EH (cell line): ENCODE measurements at places on chromosomes 2 and 18.

DNA sequence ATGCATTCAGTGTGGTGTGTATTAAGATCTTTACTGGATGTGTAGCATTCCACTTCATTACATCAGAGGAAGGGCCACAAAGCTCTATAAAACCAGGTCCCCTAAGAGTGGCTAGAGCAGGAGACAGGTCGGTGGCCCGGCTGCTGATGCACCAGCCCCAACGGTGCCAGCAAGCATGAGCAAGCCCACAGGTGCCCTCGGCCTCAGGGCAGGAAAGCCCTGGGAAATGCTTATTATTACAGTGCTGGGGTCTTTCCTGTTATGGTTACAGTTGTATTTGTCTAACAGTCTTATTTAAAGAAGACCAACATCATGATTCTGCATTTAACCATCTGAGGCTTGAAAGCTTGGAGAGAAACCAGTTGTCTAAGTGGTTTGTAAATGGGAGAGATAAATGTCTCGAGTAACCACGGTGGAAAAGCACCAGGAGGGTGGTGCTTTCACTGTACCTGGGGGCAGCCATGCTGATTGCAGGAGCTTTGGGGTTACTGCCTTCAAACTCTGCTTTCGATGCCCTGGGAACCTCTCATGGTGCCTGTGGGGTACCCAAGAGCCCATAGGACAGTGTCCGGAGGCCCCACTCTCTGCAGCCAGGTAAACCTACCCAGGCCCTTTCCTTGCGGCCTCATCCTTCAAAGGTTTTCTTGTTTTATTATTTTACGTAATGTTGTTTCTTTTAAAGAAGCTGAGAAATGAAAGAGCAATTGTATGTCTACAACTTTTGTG lies 133.1 kb downstream of the SH3RF3 start:
- DNase-seq = no peak

DNA sequence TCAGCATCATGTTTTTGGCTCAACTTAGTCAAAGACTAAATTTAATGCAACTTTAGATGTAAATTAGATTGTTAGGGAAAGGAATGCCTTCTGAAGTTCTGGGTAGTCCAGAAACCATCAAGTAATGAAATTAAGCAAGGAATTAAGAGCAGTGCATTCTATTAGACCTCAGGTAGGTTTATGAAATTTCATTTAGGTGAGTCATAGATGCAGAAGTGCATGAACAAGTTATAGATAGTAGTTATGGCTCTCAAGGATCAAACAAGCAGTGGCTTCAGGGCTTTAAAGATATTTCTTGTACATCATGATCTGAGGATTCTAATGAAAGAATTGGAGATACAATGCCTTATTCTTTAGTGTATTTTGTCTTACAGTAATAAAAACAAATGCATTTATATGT lies 25.4 kb upstream of the SPOPL start:
- DNase-seq = no peak

DNA sequence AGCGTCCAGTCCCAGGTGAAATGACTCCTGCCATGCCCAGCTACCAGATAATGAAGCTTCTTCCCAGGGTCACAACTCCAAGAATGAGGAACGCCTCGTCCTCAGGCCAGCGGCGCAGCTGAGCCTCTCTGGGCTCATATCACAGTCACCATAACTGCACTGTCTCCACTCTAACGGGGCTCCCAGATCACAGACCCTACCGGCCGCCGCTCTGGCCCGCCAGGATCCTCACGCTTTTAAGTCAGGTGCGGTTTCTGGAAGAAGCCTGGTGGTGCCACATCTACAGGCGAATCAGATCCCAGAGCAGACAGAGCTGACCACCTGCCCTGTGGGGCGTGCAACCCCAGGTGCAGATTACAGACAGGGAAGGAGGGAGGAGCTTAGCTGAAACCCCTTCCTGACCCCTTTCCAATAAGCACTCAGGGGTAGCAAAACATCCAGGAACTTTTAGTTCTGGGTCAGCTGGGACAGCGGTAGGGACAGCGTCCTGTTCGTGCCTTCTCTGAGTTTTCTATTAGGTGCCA lies 3.7 kb upstream of the ACKR3 start:
- DNase-seq = no peak

DNA sequence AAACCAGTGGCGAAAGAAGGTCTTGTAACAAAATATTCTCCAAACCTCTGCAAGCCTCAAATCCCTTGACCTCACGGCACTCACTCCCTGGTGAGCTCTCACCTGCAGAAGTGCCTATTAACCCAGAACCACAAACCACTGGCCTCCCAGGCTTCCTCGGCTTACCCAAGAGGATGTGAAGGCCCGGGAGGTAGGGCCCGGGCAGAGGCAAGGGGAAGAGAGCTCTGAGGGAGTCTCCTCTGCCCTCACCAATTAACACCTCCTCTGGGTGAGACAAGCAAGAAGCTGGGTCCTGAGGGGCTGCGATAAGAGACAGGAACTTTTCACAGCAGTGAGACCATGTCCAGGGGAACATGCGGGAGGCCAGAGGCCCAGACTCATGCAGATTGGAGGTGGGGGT lies 53.7 kb downstream of the EMX1 start:
- DNase-seq = no peak

- DNase-seq = peak; percentile 33
Measured at GRCh38 chr2:39947294-39948015, 168.4 kb upstream of the THUMPD2 start.

GRCh38 chr2:141062031-141062430 lies 1068.8 kb downstream of the LRP1B start:
- no peak for DNase-seq

- no peak for DNase-seq
Measured at GRCh38 chr2:39240758-39241157, 3.0 kb downstream of the CDKL4 start.

- DNase-seq = no peak
Measured at GRCh38 chr2:155980941-155981560, 351.5 kb downstream of the NR4A2 start.

- no peak for DNase-seq
Measured at GRCh38 chr18:32930695-32931301, 158.0 kb upstream of the KLHL14 start.

DNA sequence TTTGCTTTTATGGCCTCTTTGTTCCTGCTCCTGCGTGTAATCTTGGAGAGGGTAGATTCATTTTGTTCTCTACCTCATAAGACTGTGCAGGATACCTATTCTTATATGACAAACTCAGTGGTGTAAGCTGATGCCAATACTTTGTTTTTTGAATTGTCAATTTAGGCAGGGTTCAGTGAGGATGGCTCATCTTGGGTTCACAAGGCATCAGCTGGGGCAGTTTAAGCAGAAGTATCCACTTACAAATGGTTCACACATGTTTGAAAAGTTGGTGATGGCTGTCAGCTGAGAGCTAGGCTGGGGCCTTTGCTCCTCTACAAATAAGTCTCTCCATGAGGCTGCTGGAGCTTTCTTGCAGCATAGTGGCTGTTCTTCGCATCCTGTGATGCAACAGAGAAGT lies 920.6 kb upstream of the PIK3C3 start:
- DNase-seq = no peak

GRCh38 chr18:9890957-9891356 lies 5.2 kb downstream of the TXNDC2 start:
- no peak for DNase-seq

- peak; percentile 99 for DNase-seq
Measured at GRCh38 chr2:43041661-43042360, 184.6 kb downstream of the ZFP36L2 start.

DNA sequence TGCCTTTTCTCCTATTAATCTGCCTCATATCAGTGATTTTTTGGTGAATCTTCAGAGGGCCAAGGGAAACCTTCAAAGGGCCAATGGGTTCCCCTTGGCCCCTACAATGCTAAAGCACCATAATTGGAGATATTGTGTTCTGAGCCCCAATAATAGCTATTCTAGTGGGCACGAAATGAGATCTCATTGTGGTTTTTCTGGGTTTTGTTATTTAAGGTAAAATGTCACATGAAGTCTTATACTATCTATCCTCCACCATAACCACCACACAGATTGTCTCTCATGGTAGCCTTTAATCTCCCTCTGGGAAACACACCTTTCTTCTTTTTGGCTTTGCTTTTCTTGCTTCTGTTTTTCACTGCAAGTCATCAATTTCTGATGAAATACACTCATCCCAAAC lies 152.8 kb downstream of the B3GNT2 start:
- no peak for DNase-seq

GRCh38 chr2:136171223-136171622 lies 53.3 kb upstream of the CXCR4 start:
- no peak for DNase-seq

DNA sequence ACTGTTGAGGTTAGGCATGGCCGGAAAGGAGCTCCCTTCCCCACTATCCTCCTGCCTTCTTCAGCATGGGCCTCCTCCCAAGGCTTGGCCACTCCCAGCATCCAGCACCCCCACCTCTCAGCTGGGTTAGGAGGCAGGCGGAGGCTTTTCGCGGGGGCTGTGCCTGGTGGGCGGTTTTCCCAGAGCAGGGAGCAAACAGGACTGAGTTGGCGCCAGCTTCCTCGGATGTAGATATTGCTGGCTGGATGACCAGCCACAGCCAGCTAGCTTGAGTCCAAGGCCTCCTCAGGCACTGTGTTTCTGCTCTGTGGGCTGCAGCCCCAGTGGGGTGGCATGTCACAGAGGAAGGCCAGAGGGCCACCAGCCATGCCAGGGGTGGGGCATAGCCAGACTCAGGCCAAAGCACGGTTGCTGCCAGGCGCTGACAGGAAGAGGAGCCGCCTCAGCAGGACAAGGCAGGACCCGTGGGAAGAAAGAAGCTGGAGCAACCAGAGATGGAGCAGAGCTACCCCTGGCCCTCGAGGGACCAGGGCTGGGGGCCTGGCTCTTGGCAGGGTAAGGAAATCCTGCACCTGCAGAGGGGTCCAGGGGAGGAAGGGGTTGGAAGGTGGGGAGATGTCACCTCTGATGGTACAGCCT lies at the start of gene TCF23:
Gene TCF23, plus strand, starts transcription at position 204 of the 639 bp plus-strand sequence. Its CDS starts 130 bp downstream, at position 334.
- no peak for DNase-seq

DNA sequence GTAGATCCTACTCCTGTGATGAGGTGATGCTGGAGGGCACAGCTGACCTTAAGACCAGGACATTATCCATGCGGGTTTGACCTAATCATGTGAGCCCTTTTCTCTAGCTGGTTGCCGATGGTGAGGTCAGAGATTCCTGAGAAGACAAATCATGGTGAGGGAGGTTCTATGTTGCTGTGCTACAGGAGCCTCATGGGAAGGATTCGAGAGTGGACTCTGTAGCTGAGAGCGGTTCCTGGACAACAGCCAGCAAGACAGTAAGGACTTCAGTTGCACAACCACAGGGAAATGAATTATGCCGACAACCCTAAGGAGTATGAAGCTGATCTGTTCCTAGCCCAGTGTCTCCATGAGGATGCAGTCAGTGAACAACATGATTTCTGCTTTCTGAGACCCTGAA lies 80.4 kb downstream of the EPB41L3 start:
- peak; percentile 18 for DNase-seq

- DNase-seq = no peak
Measured at GRCh38 chr2:85714841-85715240, 20.7 kb downstream of the GNLY start.

GRCh38 chr2:179170901-179171300 lies 93.7 kb downstream of the SESTD1 start:
- no peak for DNase-seq

- DNase-seq = no peak
Measured at GRCh38 chr2:127567351-127567854, 31.9 kb downstream of the MYO7B start.

DNA sequence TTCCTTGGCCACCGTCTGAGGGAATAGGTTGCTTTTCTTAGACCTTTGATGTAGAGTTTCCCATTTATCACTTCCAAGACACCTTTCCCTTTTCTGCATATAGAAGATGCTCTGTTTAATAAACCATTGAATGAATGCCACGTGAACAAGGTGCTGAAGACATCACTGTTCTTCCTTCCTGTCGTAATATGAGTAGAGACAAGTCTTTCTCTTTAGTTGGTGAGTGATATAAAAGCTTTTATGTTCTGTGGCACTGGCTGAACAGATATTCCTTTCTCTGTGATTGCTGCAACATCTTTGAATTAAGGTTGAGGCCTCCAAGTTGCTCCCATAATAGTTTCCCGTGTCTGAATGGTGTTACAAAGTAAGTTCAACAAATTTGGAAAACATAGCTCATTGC lies 38.7 kb downstream of the TTC39C start:
- DNase-seq = no peak

- peak; percentile 98 for DNase-seq
Measured at GRCh38 chr2:64831134-64831976, 157.8 kb upstream of the SLC1A4 start.

- DNase-seq = peak; percentile 33
Measured at GRCh38 chr2:45904267-45904945, 252.9 kb downstream of the PRKCE start.

GRCh38 chr2:198525211-198525969 lies 721.0 kb downstream of the PLCL1 start:
- DNase-seq = peak; percentile 7

DNA sequence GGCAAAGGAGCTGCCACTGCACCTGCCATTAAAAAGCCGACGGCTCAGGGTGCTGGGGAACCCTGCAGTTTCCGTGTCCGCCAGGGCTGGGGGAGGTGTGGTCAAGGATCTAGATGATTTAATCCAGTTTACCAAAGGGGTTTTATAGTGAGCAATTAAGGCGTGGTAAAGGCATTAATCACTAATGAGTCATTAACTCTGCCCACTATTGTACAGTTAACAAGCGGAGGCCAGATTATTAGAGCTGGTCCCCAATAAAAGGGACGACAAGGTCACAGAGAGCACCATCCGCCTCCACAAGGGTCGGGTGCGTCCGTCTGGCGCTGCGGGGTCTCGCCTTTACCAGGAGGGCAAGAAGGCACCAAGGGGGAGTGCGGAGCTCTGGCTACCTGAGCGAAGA lies 9.6 kb downstream of the RAX start:
- DNase-seq = no peak

GRCh38 chr2:127648321-127648720 lies 2.4 kb downstream of the GPR17 start:
- DNase-seq = no peak

GRCh38 chr2:109006971-109007370 lies 18.0 kb upstream of the EDAR start:
- DNase-seq = no peak

DNA sequence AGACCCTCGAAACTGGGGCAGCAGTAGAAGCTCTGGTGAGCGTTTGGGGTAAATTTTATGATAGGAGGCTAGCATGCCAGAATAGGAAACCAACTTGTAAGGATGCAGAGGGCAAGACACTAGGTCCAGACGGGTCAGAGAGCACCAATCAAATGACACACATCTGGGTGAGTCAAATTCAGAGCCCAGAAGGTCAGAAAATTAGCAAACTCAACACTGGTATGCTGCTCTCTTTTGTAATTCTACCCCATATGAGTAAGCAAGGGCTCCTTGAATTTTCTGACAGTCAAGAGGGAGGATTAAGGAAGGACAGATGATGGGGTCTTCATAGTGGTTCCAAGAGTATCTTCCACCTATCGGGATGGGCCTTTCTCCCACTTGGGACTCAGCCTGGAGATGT lies 209.8 kb downstream of the BCL2 start:
- no peak for DNase-seq

GRCh38 chr2:32812316-32812715 lies 134.4 kb upstream of the LTBP1 start:
- DNase-seq = peak; percentile 76

- DNase-seq = no peak
Measured at GRCh38 chr2:190800528-190800927, 80.1 kb upstream of the GLS start.

- DNase-seq = no peak
Measured at GRCh38 chr2:61857224-61857623, 3.4 kb upstream of the FAM161A start.
